GM13976 (cell line): ENCODE measurements at places on chromosomes 2 and 18.

GRCh38 chr2:101342625-101343008 is 34.1 kb upstream of the RNF149 start:
- DNase-seq, result no peak

GRCh38 chr2:191866675-191867506 is 20.0 kb upstream of the CAVIN2 start:
- no peak for DNase-seq

- no peak for DNase-seq
Observed at GRCh38 chr2:28148000-28148399, 244.7 kb upstream of the FOSL2 start.

GRCh38 chr2:207088276-207088675 is 77.5 kb downstream of the KLF7 start:
- DNase-seq, result no peak

- no peak for DNase-seq
Observed at GRCh38 chr18:75915941-75916623, 488.6 kb upstream of the SMIM21 start.

GRCh38 chr2:116832148-116832547 is 982.3 kb upstream of the DDX18 start:
- no peak for DNase-seq

DNA sequence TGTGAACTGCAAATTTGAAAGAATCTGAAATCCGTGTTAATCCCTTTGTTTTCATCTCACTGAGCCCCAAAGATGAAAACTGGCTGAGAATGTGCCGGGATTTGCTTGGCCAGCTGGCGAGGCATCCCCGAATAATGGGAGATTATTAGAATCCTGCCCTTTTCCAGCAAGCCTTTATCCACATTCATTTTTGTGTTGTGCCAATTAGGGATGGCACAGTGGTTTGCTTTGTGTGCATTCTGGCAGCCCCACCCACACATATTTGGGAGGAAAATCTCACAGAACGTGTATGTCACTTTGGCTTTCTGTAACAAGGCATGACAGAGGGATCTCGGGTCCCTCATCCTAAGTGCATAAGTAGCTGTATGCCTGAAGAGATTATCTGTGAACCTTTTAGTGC is 405.8 kb upstream of the FAM98A start:
- DNase-seq, result no peak

DNA sequence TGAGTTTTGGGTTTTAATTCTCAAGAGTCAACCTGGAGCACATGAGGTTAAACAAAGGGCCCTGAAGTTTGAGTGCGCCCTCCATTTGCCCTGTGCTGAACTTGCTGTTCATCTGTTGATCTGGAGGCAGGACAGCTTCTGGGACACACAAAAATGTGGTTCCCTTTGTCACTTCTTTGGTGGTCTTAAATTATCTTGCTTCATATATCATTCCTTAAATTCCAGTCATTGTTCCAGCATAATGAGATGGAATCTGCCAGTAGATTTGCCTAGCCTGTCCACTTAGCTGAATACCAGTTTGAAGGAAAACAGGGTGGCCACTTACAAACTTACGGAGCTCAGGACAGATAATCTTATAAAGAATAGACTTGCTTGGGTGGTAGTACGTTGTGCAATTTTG is 916 bp downstream of the CETN1 start:
- DNase-seq, result no peak

- no peak for DNase-seq
Observed at GRCh38 chr18:62300359-62300963, 24.6 kb upstream of the TNFRSF11A start.

DNA sequence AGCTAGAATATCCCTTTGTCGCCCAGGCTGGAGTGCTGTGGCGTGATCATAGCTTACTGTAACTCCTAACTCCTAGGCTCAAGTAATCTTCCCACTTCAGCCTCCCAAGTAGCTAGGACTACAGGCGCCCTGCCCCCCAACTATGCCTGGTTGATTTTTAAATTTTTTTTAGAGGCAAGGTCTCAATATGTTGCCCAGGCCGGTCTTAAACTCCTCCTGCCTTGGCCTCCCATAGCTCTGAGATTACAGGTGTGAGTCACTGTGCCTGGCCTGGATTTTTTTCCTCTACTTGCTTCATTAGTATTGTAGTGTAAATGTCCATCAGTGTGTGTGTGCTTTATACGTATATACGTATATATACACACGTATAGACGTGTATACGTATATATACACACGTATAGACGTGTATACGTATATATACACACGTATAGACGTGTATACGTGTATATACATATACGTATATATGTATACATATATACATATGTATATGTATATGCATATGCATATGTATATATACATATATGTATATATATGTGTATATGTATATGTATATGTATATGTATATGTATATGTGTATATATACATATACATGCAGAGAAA is 124.4 kb downstream of the DIS3L2 start:
- no peak for DNase-seq

DNA sequence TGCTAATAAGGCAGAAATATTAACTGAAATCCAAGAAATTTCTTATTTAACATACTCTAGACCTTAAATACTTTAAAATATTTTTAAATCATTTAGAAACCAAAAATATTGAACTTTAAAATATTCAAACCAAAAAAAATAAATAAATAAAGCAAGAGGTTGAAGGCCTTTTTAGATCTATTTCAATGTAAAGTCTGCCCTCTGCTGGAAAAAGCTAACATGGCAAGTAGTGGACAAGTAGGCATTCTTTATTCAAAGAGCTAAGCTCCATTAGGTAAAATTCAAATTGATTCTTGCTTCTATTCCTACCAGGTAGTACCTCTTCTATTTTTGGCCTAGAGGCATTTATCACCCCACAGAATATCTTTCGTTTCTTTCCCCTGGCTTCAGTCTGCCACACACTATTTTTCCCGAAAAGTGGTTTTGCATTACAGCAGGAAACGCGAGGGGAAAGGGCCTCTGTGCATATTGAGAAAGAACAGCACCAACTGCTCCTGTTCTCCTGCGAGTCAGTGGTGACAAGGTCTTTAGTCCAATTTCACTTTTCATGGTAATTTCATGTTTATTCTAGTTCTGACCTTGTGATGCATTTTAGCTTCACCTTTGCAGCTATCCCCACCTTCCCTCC is 20.4 kb downstream of the IFIH1 start:
- no peak for DNase-seq

GRCh38 chr2:199465988-199466691 is 8.4 kb upstream of the SATB2 start:
- DNase-seq, result peak; percentile 22

DNA sequence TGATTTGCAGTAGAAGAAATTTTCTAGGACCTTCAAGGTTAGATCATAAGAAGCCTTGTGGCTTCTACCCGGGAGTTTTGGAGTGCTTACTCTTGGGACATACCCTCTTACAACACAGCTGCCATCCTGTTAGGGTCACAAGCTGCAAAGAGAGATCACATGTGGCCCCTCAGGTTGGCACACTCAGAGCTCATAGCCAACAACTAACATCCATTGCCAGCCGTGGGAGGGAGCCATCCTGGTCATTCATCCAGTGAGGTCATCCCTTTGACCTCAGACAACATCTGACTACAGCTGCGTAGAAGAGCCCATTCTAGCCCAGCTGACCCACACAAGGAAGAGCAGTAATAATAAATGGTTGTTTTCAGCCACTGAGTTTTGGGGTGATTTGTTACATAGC is 76.9 kb upstream of the NABP1 start:
- no peak for DNase-seq

GRCh38 chr18:64027931-64028695 is 58.2 kb downstream of the SERPINB8 start:
- peak; percentile 49 for DNase-seq

DNA sequence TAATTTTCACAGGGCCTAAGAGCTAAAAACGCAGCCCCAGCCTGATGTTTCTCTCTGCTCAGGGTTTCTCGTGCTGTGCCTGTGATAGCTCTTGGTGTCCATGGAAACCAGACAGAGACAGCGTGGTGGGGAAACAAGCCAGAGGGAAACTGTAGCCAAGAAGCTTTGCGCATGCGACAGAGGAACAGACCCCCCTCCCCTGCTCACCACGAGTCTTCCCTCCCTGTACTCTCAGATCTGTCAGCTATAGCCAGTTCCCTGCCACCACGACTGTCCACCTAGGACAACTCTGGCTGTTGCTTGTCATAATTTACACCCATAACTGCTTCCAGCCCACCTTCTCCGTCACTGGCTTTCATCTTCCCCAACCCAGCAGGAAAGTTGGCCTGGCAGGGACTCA is 13.2 kb upstream of the DNAJC27 start:
- no peak for DNase-seq

- no peak for DNase-seq
Observed at GRCh38 chr2:54208364-54209240, 47.4 kb downstream of the TSPYL6 start.

DNA sequence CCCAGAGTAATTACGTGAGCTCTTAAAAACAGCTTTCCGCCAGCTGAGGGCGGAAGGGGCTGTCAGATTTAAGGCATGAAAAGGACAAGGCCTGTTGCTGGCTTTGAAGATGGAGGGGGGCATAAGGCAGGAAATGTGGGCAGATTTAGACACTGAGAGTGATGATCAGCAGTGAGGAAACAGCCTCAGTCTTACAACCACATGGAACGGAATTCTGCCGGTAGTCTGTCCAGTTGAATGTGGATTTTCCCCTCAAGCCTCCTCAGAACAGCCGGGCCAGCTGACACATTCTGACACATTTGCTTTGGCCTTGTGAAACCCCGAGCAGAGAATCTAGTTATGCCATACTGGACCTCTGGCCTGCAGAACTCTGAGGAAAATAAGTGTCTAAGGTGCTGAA is 16.6 kb downstream of the POLE4 start:
- DNase-seq, result no peak

- DNase-seq, result no peak
Observed at GRCh38 chr2:74743039-74743438, 89.0 kb downstream of the SEMA4F start.

- DNase-seq, result no peak
Observed at GRCh38 chr2:127663566-127664064, 11.7 kb downstream of the LIMS2 start.

DNA sequence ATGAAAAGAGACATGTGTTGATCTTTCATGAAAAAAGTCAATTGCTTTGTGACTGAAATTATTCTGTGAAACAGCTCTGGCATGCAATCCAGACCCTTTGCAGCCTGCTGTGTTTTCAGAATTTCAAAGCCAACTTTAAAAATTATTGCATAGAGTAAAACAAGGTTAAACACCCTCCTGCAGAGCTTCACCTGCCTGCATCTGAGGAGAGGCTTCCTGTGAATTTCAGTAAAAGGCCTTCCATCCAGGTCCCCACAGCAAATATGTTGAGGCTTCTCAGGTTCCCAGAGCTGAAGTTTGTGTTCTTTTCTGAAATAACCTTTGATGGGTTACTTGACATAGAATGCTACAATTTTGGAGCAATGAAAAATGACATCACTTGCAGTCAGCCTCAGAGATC is 4.1 kb downstream of the XIRP2 start:
- no peak for DNase-seq

GRCh38 chr18:407626-408224 is 92.8 kb downstream of the COLEC12 start:
- no peak for DNase-seq

DNA sequence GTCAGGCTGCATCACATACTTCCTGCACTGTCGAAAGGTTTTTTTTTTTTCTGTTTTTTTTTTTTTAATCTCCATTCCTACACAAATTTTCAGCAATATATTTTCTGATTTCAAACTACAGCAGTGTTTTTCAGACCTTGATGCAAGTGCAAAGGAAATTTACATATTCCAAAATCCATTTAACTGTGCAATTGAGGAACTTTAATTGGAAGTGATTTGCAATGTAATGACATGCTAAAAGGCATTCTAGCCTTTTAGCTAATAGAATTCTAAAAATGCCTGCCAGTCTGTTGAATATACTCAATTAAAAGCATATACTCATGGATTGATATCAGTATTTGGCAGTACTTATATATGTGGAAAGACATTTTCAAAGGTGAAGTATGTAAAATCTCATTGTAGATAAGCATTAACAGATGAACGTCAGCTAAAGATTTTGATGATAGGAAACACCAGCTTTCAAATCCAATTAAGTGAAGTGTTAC is 210.5 kb downstream of the OTX1 start:
- no peak for DNase-seq

DNA sequence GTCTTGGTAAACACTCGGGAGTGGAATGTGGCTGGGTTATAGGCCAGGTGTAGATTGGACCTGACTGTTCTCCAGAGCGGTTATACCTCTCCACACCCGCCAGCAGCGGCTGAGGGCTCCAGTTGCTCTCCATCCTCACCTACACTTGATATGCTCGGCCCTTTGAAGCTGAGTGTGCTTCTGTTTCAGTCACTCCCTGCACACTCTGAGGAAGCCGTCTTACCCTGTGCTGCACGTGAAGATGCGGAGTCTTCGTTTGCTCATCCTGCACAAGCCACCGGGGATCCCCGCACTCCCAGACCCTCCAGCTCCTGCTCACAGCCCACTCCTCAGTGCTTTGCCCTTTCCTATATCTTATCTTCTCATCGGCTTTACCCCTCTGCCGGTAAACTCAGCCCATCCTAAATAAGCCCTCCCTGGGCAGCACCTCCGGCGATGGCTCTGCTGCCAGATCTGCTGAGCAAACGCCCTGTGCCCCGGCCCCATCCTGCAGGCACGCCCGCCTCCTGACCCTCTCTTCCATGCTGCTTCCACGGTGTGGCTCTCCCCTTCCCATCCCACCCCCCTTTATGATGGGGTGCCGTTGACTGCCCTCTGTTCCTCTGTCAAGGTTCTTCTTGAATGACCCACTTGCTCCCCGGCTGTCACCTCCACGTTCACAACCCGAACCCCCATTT is 47.3 kb upstream of the ODC1 start:
- peak; percentile 21 for DNase-seq

DNA sequence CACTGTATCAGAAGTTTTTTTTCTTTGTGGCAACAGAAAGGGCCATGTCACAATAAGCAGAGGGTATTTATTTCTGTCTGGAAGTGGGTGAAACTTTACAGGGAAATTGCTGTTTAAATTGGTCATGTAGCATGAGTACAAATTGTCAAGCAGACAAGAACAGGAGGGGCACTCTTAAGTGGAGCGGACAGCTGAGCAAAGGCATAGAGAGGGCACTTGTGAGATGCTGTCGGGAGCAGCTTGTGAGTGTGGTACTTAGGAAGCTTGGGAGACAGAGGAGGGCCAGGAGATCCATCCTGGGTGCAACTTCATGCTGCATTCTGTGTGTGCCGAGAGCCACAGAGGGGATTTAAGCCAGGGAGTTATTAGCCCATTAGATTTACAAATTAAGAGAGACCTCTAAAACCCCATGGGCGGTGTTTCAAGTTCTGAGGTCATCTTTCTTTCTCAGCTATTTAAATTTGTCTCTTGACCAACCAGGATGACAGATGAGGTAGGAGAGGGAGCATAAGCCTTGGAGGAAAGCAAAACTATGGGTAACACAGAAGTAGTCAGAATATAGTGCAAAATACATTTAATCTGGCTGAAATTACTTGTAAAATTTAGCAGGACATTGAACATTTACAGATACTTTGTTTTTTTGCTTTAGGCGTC is 30.4 kb downstream of the INPP4A start:
- DNase-seq, result no peak

GRCh38 chr2:71327916-71328315 is 3.7 kb upstream of the ZNF638 start:
- no peak for DNase-seq

DNA sequence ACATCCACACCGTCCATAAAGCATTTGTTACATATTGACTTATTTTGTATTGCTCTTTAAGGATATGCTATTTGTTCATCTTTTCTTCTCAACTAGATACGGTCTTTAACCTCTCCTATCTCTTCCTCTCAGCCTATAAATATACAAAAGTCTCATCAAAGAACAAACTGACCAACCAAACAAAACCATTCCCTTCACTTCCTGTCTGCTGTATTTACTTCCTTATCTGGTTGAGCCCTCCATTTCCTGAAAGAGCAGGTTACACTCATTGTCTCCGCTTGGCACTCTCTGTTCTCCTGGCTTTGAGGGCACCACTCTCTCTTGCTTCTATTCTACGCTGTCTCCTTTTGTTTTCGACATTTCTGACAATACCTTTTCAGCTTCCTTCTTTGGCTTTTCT is 431.9 kb upstream of the TCF4 start:
- no peak for DNase-seq
